ENCODE measurements at places on chromosomes 1 and 21.
A peak's percentile ranks its signal among the peaks of the same experiment; 100 is the strongest.

DNA sequence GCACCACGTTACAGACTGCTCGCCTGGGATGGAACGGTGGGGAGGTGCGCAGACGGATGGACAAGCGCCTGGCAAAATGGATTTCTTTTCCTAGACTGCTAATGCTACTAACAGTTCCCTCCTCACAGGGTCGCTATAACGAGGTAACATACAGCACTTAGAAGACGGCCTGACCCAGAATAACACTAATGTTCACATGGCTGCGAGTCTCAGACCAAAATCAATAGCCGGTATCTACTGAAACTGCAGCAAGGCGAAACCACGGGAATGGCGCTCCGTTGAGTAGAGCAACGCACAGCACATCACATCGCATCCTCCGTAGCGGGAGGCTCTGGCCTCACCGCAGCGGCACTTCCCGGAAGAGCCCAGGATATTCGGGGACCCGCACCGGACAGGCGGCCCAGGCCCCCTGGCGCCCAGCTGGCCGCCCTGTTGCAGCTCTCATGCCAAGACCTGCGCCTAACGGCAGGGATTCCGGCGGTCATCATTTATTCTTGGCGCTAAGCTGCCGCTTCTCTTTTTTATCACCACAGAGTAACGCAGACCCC is 46.6 kb downstream of the VPS26C start:
- no peak for DNase-seq

- DNase-seq = no peak
Observed at GRCh38 chr1:63033211-63033610, 249.3 kb downstream of the ATG4C start.

- no peak for DNase-seq
Observed at GRCh38 chr1:65020774-65021173, 54.4 kb upstream of the JAK1 start.

GRCh38 chr1:204145033-204145504 is 6.8 kb downstream of the ETNK2 start:
- DNase-seq = no peak

- DNase-seq = no peak
Observed at GRCh38 chr1:248165186-248165585, 9.4 kb upstream of the OR2M2 start.

- no peak for DNase-seq
Observed at GRCh38 chr1:171372418-171373084, 58.6 kb downstream of the FMO4 start.

DNA sequence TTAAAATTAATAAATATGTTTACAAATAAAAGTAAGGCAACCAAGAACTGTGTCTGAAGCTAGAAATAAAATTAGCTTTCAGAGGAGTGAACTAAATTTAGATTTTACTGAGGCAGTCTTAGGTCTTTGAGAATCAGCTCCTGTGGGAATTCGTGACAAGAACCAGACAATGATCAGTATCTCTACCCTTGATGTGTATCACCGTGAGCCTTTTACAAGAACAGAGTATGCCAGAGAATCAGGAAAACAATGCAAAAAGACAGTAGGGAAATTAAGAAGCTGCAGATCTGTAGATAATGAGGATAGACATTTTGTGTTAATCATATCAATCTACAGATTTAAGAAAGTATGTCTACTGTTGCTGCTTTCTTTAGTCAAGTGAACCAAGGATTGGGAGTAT is 351.0 kb downstream of the COL11A1 start:
- DNase-seq = no peak

DNA sequence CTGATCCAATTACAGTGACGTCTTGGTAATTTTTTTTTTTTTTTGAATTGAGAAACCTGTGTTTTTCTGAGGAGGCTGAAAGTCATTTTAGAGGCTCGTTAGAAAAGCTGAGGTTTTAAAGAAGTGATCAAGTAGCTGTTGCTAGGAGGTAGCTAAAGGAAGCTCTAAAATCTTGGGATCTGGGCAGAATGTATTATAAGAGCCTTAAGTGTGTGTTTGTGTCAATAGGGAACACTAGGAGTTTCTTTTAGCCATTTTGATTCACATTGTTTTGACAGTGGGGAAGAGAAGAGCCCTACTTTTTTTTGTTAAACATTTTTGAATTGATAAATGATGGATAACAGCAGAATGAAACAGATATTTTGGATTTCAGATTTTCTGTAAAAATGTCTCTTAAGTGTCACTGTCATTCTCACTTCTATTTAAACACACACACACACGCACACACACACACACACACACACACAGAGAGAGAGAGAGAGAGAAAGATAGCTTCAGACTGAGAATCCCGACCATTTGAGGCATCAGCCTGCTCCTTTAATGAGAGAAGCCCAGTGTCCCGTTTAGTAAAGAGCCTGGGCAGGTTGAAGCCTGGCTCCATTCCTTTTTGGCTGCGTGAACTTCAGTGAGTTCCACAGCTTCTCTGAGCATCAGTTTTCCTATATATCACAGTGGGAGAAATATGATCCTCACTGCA is 79.1 kb upstream of the GPR88 start:
- no peak for DNase-seq

DNA sequence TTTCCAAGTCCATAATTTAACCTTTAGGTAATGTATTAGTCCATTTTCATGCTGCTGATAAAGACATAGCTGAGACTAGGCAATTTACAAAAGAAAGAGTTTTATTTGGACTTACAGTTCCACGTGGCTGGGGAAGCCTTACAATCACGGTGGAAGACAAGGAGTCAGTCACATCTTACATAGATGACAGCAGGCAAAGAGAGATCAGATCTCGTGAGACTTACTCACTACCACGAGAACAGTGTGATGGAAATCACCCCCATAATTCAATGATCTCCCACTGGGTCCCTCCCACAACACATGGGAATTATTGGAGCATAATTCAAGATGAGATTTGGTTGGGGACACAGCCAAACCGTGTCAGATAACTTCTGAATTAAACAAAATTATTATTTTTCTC is 44.0 kb downstream of the CNIH3 start:
- DNase-seq = no peak

DNA sequence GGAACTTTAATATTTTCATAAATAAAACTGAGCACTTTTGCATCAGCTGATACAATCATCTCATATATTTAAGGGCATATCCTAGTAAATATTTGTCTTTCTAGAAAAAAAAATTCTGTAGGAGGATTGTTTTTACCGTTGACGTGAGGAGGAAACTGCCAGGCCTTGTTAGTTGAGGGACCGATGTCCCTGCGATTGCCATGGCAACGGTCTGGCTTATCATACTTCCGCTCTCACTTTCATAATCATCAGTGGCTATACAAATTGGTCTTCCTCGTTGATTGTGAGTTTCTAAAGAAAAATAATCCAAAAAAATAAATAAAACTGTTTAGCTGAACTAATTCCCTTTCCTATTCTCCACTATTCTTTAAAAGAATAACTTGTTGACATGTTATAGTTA is 69.3 kb upstream of the ANGPTL3 start:
- DNase-seq = no peak

- no peak for DNase-seq
Observed at GRCh38 chr1:233361876-233362275, 34.4 kb downstream of the MAP3K21 start.

GRCh38 chr1:195580988-195581387 is 1027.3 kb downstream of the KCNT2 start:
- no peak for DNase-seq

DNA sequence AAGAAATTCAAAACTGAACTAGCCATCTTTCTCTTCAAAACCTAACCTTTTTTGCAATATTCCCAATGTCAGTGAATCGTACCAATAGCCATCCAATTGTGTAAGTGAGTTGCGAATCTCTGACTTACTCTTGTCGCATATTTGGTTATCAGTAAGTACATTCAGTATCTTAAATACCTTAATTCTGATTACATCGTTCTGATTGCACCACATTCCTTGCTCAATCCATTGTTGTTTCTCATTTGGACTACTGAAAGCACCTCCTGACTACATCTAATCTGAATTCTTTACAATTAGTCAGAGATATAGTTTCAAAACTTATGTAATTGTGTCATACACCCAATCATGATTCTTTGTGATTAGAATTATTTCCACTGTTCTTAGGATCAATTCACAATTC is 16.8 kb upstream of the BRINP3 start:
- DNase-seq = no peak

DNA sequence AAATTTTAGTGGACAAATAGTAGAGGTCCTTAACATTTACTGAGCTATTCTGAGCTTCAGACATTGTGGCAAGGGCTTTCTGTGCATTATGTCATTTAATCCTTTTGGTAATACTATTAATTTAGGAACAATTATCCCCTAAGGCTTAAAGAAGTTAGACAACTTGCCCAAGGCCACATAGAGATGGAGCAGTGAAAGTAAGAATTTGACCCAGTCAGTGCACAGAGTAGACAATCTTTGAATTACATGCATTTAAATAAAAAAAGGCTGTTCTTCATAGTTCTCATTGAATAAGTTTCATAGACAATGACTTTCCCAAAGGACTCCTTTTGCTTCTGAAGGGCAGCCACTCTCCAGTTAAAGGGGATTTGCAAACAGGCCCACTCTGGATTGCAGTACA is 142.7 kb downstream of the RUNX1 start:
- no peak for DNase-seq

DNA sequence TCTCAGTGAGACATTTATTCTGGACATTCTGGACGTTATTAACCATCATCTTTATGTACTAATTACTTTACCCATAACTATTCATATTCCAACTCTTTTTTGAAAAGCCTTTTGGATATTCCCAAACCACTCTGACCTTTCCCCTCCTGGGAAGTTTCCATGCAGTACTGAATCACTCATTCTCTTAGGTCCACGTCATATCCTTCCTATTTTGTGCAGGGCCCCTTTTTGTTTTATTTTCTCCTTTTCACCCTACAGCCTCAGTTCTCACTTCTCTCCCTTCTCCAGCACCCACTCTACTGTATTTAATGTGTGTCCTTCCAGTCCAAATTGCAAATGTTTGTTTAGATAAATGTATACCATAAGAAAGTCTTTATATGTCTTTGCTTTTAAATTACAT is 16.4 kb upstream of the ATP1A1 start:
- no peak for DNase-seq

DNA sequence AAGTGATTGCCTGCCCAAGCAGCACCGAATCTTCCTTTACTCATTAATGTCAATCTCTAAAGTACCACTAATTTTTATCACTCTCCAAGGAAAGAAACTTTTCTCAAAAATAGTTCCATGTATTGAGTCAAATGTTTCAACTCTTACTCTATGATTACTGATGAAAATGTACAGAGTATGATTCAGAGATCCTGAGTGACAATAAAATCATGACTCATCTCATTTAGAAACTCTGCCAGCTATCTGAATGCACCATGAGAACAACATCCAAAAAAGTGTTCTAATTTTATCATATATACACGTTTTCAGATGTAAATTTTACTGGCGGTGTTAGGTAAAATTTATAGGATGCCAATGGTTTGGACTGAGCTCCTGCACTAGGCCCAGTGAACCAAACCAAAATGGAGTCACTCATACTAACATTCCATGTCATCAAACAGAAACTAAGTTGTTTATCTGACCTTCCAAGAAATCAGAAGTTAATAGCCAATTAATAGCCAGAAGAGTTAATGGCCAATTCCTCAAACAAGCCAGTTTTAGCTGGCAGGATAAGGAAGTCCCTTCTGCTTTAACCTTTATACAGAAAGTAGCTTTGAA is 22.6 kb downstream of the PLPPR5 start:
- no peak for DNase-seq

DNA sequence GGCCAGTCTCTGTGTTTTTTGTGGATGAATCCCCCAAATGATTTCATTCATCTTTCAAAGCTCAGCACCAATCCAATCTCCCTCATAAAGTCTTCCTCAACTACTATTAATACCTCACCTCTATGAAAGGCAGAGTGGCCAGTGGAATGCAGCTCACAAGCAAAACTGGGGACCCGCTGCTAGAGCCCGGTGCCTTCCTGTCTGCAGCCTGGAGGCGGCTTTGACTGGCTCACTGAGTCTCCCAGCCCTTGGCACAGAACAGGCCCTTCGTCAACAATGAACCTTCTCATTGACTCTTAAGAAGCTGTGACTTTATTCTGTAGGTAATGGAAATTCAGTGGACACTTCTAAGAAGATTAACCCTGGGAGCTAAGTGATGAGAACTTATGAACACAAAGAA is 86.8 kb upstream of the RAB4A start:
- DNase-seq = no peak

- no peak for DNase-seq
Observed at GRCh38 chr21:17139696-17140095, 373.1 kb upstream of the CXADR start.

DNA sequence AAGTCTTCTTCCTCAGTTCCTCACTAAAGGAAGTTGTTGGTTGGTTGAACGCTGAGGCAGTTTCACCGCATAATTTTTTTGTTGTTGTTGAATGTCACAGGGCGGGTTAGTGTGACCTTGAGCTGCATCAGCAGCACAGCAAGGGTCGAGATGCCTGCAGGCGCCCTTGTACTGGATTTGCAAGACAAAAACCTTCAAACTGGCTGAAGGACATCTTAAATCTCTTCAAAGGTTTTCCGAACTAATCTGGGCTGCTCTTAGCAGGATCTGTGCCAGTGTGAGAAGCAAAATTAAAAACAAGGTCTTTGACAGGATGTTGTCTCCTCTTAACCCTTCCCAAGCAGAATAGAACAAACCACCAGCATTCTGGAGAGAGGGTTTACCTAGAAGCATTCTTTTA is 59.4 kb downstream of the NRIP1 start:
- no peak for DNase-seq

GRCh38 chr1:168561989-168562388 is 14.4 kb upstream of the XCL1 start:
- no peak for DNase-seq

GRCh38 chr1:243642936-243643335 is 207.1 kb downstream of the AKT3 start:
- DNase-seq = no peak

- DNase-seq = peak; percentile 90
Observed at GRCh38 chr1:67053785-67054772, at the start of gene SLC35D1. Gene SLC35D1, minus strand, starts transcription at chr1:67054148. Its CDS starts 135 bp downstream, at chr1:67054013.

DNA sequence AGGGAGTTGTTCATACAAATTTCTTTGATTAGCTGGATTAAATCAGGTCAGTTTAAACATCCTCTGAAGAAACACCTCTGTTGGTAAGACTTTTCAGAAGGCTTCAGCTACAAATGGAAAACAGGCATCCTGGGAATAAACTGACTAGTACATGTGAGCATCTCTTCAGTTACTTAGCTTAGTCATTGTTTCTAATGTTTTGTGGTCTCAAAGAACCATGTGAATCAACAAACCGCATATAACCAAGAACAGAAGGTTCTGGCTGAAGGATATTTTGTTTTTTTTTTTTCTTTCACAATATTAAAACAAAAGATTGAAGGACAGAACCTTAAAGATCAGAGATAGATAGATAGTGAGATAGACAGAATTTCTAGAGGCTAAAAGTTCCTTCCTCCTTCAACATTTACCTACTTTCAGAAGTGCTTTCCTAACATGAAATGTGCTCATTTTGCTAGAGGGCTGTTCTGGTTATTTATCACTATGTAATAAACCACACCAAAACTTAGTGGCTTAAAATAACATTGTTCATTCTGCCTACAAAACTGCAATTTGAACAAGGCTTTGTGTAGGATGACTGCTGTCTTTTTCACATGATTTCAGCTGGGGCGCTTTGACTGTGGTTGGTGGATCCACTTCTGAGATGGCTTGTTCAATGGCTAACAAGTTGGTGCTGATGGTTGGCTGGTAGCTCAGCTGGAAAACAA is 119.8 kb upstream of the PTGFR start:
- no peak for DNase-seq
